ENCODE measurements at places on chromosomes 4 and X.

GRCh38 chr4:111718763-111719559 lies 426.3 kb upstream of the FAM241A start:
- DNase-seq = no peak

DNA sequence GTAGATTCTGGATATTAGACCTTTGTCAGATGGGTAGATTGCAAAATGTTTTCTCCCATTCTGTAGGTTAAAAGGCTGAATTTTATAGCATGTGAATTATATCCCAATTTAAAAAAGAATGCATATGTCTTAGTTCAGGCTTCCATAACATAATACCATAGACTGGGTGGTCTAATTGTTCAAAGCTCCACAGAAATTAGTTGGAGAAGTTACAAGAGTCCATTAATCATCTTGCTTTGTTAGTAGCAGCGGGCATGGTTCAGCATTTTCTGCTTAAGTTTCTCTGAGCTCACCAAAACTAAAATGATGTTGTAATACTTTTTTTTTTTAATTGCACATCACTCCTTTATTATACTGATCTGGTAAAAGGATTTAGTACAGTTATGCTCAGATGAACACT lies 1.8 kb downstream of the PGAM4 start:
- no peak for DNase-seq

DNA sequence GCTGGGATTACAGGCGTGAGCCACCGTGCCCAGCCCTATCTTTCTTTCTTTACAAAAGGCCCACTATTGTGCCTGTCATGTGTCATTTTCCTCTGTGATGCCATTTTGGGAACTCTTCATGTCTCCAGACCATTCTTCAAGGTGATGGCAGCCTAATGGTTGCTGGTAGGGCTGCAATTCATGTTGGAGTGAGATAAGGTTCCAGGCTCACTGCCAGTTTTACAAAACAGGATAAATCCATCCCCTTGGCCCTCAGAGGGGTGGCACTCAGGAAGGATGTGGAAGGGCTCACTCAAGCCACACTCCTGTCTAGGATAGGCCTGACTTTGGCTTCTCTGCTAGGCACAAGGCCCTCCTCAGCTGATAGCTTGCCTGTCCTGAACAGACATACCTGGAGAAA lies 3.8 kb downstream of the TCEAL9 start:
- no peak for DNase-seq

DNA sequence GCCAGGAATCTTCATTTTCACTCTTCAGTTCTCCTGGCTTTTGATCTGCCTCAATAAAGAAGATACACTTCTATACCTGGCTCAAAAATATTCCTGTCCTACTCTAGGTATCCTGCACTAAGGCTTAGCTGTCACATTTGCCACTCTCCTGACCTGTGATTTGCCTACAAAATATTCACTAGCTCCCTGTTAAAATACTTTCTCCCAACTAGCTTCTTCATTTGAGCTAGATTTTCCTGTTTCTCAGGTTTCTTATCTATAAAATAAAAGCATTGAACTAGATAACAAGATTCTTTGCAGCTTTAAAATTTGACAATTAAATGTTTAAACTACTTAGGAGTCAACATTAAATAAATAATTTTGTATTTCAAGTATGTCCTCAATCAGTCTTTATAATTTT lies 53.2 kb downstream of the CHIC2 start:
- DNase-seq = no peak

- DNase-seq = peak; percentile 69
Observed at GRCh38 chrX:69615779-69616456, at the start of gene EDA. EDA (plus strand) TSS chrX:69616113.

- DNase-seq = no peak
Observed at GRCh38 chr4:113744667-113745240, 16.8 kb downstream of the CAMK2D start.

DNA sequence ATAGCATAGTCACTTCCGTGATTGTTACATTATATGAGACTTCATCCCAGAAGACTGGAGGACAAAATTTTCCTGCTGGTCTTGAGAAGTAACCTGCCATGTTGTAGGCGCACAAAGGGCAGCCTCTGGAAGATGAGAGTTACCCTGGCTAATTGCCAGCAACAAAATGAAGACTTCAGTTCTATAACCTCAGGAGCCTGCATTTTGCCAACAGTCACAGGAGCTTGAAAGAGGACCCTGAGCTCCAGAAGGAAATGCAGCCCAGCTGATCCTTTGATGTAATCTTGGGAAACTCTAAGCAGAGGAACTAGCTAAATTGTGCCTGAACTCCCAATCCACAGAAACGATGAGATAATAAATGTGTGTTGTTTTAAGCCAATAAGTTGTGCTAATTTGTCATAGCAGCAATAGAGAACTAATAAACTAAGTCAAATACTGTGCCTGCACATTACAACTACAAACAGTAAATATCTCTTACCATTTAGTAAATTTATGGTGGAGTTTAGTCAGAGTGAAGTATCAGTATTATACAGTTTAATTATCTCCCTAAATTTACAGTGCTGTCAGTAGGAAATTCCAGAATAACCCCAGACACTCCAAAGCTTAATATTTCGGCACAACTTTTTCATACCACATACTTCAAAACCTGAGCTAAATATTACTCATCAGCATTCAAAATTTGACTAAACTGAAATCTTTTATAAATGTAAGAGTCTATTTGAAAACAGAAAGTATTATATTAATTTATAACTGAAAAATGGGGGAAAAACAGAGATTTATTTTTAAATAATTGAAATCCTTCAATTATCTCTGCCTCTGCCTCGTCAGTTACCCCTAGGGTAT lies 90.1 kb upstream of the MAPK10 start:
- no peak for DNase-seq

- no peak for DNase-seq
Observed at GRCh38 chr4:127622921-127623796, 9.6 kb upstream of the INTU start.

DNA sequence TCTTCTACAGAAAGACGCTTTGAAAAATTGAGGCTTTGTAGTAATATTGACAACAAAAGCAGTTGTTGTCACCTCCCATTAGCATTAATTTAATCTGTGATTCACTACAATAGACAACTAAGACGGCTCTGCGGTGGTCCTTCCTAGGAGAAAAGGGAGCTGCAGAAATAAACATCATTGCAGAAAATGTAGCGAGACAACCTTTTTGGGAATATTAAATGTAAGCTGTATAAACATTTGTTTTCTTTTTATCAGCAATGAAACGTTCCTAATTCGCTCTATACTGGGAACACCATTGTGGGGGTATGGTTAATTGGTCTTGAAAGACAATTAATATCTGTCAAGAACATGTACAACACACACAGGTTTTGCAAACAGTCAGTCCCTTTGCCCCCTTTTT lies 583.3 kb upstream of the TENM3 start:
- DNase-seq = no peak

DNA sequence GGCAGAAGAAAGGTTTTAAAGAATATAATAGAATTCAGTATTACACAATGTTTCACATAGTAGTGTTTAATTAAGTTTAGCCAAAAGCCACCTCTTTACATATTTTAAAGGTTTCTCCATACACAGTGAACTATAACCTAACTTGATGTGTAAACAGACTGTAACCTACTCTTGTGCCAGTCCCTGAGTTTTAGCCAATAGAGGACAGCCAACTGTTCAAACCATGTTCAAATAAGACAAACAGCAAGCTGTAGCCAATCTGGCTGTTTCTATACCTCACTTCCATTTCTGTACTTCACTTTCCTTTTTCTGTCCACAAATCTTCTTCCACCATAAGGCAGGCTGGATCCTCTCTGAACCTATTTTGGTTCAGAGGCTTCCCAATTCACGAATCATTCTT lies 65.2 kb downstream of the TEX13C start:
- no peak for DNase-seq
